GDM1 (cell line): ENCODE measurements at places on chromosomes 3 and 15.

DNA sequence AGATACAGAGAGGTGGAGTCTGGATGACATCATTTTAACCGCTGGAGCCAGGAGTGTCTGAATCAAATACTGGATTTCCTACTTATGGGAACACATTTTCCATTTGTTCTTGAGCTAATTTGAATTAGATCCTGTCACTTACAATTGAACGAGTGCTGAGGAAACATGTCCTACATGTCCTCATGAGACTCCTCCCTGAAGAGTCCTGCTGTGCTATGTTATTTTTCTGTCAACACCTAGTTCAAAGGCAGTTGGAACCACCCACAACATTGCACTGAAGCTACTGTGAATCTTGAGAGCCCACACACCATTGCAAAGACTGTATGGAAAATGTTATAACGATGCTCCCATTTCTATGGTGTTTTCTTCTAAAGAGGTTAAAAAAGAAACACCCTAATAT lies 123.5 kb upstream of the CRBN start:
- no peak for DNase-seq

GRCh38 chr15:94412979-94413746 lies 181.8 kb downstream of the MCTP2 start:
- DNase-seq: no peak

DNA sequence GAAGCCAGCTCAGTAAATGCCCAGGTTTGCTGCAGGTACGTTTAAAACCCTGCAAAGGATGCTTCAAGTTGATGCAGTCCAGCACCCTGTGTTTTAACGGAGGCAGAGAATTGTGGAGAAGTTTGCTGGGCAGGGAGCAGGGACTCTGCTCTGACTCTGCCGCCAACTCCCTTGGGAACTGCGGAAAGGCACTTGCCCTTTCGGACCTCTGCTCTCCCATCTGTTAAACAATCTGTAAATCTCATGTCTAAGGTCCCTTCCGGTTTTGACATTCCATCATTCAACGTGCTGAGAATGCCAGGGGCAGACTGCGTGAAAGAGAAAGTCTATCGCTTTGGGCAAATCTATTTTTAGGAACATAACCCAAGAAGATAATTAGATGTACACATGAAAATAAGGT lies 184.5 kb downstream of the OPA1 start:
- no peak for DNase-seq

- no peak for DNase-seq
These were observed 394.1 kb downstream of the SOX2 start for GRCh38 chr3:182105875-182106274.

DNA sequence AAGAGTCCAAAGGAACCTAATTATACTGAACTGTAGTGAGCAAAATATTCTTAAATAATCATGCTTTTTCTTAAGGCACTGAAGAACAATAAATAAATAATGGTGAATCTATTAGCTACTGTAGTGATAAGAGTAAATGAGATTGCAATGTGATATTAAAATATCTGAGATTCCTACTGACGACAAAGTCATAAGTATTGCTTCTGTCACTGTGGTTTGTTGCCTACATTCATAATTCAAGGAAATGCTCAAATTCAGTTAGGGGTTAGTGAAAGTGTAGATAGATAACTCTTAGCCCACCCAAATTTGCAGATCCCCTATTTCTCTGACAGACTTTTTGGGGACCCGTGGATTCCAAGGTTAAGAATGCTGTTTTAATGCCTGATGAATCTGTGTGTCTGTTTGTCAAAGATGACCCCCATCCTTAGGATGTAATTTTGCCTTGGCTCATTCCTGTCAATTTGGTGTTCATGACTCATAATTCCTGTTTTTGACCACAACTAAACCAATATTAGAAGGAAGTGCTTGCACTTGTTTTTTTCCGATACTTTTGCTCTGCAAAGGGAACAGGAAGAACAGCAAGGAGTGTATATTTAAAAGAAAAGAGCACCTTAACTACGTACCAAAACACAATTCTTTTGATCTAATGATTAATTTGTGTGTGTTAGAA lies 86.7 kb downstream of the MAGI1 start:
- no peak for DNase-seq

- DNase-seq: no peak
These were observed 277.4 kb downstream of the ROBO1 start for GRCh38 chr3:79490165-79491028.

DNA sequence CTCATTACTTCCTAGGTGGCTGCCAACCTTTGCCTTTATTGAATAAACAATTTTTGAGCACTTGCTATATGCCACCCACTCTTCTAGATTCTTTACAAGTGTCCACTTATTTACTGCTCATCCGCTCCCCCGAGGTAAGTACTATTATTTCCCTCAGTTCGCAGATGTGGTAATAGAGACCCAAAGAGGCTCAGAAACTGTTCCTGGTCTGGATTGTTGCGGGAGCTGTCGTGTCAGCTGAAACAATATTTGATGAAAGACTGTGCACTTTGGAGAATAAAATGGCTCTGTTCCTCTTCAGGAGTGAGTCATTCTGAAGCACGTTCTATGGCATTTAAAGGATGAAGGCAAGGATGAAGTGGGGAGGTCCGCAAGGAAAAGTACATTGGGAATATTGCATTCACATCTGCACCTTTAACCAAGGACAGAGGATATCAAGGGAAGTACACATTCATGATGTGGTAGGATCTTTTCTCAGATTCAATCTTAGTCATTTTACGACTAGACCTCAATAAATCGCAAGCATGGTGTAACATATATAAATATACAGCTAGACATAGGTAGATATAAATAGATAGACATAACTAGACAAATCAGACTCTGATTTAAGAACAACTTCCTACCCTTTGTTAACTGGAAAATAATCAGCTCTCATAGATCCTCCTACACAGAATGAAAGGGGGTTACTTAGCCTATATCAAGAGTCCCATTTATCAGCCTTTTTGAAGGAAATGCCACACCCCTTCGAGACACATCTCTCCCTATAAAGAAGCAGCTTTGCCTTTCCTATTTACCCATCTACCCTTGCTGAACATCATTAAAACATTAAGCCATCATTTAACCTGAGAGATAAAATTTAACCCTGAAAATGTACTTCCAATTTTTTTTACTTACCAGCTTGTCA lies 70.3 kb downstream of the RORA start:
- no peak for DNase-seq

DNA sequence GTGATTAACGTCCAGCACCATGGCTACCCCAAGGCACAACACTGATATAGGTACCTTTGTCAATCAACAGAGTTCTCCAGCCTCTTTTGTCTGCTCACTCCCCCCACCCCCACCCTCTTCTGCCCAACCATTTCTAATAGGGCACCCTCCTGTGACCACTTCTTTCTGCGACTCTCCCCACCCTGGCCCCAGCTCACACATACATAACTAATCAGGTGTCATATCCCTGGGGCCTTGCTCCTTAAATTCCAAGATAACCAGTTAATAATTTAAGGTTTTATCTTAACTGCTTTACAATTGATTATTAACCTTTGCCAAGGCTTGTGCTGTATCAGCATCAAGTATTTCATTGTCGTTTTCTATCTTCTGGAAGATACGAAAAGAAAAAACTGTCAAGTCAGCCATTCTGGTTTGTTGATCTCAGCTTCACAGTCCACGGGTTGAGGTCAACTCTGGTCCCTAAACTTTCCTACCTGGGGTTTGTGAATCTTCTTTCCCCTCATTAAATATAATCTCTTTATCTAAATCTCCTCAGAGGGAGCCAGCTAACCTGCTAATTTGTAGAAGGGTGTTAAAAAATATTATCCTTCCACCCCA lies 27.3 kb upstream of the SLC28A2 start:
- no peak for DNase-seq

GRCh38 chr15:25733856-25734679 lies 129.1 kb downstream of the ATP10A start:
- no peak for DNase-seq

GRCh38 chr3:180749796-180750195 lies 70.5 kb upstream of the CCDC39 start:
- DNase-seq: no peak

GRCh38 chr15:40060236-40060961 lies 21.4 kb upstream of the SRP14 start:
- DNase-seq: no peak
